ENCODE measurements at places on chromosomes 4 and X. TPM values are rescaled to one million over a fixed set of nuclear protein-coding genes. Genes with fewer than 3 reads are reported as not detected.
A peak's percentile ranks its signal among the peaks of the same experiment; 100 is the strongest.

OTOP1 gene
- not detected for total RNA-seq

ADH1A gene
- not detected for total RNA-seq

- H3K4me3 ChIP-seq, result no peak overlapping the region
- H3K4me1 ChIP-seq, result no peaks in the 10 kb centered on the region
- H3K36me3 ChIP-seq, result no peaks in the 10 kb centered on the region
- H3K27ac ChIP-seq, result no peak overlapping the region
Observed at GRCh38 chr4:87838890-87839591, 6.3 kb downstream of the MEPE start.

MAGEC1 gene
- total RNA-seq, result not detected

MAOA gene
- total RNA-seq, result 0.19 TPM

GRCh38 chrX:56974408-56974807 lies 20.9 kb downstream of the SPIN3 start:
- no peaks in the 10 kb centered on the region for H3K27me3 ChIP-seq
- peaks cover 4% of the 10 kb centered on the region for H3K36me3 ChIP-seq
- no peak overlapping the region for H3K4me3 ChIP-seq
- no peak for DNase-seq
- peaks cover 2% of the 10 kb centered on the region for H3K4me1 ChIP-seq

FGF5 gene
- total RNA-seq, result not detected

GPC3 gene
- total RNA-seq, result 0.72 TPM

DNA sequence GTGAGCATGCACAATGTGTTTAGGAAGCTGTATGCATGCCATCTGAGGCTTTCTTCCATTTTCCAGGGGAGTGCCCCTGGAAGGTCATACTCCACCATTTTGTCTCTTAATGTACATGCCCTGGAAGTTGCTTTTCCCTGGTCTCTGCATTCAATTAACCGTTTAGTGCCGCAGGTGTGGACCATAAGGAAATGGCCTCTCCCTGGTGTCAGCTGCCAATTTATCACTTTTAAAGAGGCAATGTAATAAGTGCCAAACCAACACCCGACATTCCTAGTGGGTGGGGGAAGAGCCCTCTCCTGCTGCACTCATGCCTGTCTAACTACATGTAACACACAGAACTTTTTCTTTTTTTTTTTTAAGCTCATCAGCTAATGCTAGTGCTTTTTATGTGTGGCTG lies 7.1 kb upstream of the BST1 start:
- no peak overlapping the region for H3K4me3 ChIP-seq
- peaks cover 5% of the 10 kb centered on the region for H3K4me1 ChIP-seq
- peaks cover 19% of the 10 kb centered on the region for H3K27me3 ChIP-seq
- DNase-seq, result no peak

GRID2 gene
- not detected for total RNA-seq

DNA sequence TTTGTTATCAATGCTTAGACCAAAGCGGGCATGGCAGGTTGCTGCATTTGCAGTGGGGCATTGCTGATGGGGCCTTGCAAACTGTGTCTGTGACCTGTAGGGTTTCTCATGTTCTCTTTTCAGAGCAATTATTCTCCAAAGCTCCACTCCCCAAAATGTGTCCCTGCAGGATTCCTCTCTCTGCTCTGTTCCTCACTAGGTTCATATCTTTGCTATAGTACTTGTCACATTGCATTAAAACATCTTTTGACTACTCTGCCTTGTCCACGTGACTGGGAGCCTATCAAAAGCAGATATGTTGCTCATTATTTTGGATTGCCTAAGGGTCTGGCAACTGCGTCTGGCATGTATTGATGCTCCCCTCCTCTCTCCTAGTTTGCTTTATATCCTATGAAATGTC lies 177.7 kb upstream of the MID1 start:
- no peaks in the 10 kb centered on the region for H3K4me1 ChIP-seq
- no peak overlapping the region for H3K4me3 ChIP-seq
- no peaks in the 10 kb centered on the region for H3K27me3 ChIP-seq
- DNase-seq, result no peak
- H3K27ac ChIP-seq, result no peak overlapping the region

GRCh38 chrX:72705814-72706213 lies 8.3 kb downstream of the PHKA1 start:
- no peaks in the 10 kb centered on the region for H3K4me1 ChIP-seq
- no peak overlapping the region for H3K27ac ChIP-seq

DNA sequence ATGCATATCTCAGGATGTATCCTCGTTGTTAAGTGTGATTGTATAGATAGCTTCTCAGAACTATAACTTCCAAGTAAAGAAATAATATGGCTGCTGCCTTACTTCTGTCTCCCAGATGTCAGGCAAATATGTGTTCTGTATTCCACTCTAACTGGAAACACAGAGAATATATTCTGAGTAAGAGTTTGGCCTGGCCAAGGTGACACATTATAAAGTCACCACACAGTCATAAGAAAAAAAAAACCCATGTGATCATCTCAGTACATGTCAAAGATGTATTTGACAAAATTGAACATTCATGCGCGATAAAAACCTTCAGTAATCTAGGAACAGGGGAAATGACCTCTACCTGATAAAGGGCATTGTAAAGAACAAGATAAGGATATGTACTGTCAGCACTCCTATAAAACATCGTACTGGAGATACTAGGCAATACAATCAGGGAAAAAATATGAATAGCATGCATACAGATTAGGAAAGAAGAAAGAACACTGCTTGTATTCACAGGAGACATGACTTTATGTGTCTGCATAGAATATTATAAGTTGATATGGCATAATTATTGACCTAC lies 207.1 kb downstream of the ZNF330 start:
- DNase-seq, result no peak
- no peaks in the 10 kb centered on the region for H3K36me3 ChIP-seq
- H3K4me1 ChIP-seq, result no peaks in the 10 kb centered on the region
- no peak overlapping the region for H3K27ac ChIP-seq
- H3K27me3 ChIP-seq, result no peaks in the 10 kb centered on the region

TRIM61 gene
- total RNA-seq, result 2.9 TPM

- H3K27ac ChIP-seq, result no peak overlapping the region
- H3K27me3 ChIP-seq, result no peaks in the 10 kb centered on the region
- no peaks in the 10 kb centered on the region for H3K36me3 ChIP-seq
- DNase-seq, result no peak
- H3K4me3 ChIP-seq, result no peak overlapping the region
- H3K4me1 ChIP-seq, result no peaks in the 10 kb centered on the region
Observed at GRCh38 chrX:64176876-64177275, 28.6 kb downstream of the AMER1 start.

GRCh38 chr4:95272797-95273196 lies 276.0 kb downstream of the UNC5C start:
- no peaks in the 10 kb centered on the region for H3K27me3 ChIP-seq
- H3K4me3 ChIP-seq, result no peak overlapping the region
- no peak overlapping the region for H3K27ac ChIP-seq
- H3K4me1 ChIP-seq, result no peaks in the 10 kb centered on the region

DNA sequence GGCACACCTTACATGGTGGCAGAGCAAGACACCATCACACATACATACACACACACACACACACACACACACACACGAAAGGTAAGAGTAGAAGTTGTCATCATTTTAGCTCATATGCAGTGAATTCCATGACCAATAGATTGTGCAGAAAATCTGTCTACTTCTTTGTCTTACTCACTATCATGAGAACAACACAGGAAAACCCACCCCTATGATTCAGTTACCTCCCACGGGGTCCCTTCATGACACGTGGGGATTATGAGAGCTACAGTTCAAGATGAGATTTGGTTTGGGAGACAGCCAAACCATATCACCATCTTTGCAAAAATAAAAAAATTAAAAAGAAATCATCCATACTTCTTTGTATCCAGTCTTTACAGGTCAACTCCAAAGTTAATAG lies 221.1 kb downstream of the BMPR1B start:
- peaks cover 3% of the 10 kb centered on the region for H3K27me3 ChIP-seq
- no peaks in the 10 kb centered on the region for H3K4me1 ChIP-seq
- H3K4me3 ChIP-seq, result no peak overlapping the region
- no peak overlapping the region for H3K27ac ChIP-seq

GRCh38 chrX:16528620-16529019 lies 121.3 kb upstream of the S100G start:
- peaks cover 13% of the 10 kb centered on the region for H3K36me3 ChIP-seq
- peaks cover 18% of the 10 kb centered on the region for H3K4me1 ChIP-seq
- H3K4me3 ChIP-seq, result peak overlapping the region; percentile 63
- no peak for DNase-seq

DNA sequence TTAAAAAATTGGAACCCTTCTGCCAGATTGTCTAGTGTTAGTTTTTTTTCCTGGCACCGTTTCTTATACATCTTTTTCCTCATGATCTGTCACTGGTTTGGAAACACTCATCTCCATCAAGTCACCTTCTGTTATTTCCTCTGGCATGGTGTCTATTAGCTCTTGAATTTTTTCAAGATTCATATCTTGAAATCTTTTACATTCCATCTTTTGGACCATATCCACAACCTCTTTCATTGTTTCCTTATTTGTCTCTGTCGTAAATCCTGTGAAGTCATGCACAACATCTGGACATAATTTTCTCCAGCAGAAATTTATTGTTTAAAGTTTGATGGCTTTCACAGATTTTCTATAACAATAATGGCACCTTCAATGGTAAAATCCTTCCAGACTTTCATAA lies 10.2 kb upstream of the TMEM185A start:
- no peak for DNase-seq
- no peak overlapping the region for H3K27ac ChIP-seq
- H3K4me1 ChIP-seq, result peaks cover 2% of the 10 kb centered on the region

H2AZ1 gene
- total RNA-seq, result 400 TPM

TMSB15C gene
- 5.1 TPM for total RNA-seq
